ENCODE measurements at places on chromosomes 6 and 20.

GRCh38 chr6:1622851-1623768 is 13.4 kb downstream of the FOXC1 start:
- DNase-seq, result no peak

DNA sequence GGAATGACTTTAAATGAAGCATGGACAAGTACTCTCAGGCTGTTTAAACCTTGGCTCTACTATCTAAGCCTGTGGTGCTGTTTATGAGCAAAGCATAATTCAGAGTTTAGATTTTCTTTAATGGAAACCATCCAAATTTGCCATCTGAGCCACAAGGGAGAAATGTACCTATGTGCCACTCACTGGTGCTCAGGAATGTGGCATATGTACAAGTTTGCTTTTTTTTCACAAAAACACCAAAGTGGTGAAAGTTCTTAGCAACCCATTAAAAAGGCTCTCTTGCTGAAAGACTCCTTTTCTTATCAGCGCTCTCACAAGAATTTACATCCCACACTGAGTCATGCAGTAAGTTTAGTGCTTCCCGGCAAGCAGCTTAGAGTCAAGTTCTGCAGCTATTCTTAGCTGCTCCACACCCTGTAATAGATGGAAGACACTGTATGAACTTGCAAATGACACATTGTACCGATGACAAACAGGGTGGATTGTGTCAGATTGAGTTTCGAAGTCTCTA is 57.3 kb upstream of the MLIP start:
- no peak for DNase-seq

DNA sequence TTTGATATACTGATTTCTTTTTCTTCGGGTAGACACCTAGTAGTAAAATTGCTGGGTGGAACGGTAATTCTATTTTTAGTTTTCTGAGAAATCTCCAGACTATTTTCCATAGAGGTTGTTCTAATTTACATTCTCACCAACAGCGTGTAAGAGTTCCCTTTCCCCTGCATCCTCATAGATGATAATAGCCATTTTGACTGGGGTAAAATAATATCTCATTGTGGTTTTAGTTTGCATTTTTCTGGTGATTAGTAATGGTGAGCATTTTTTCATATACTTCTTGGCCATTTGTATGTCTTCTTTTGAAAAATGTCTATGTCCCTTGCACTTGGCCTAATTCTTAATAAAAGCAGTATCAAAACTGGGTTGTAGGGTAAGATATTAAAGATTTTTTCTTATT is 148.9 kb upstream of the SIM1 start:
- DNase-seq, result no peak

DNA sequence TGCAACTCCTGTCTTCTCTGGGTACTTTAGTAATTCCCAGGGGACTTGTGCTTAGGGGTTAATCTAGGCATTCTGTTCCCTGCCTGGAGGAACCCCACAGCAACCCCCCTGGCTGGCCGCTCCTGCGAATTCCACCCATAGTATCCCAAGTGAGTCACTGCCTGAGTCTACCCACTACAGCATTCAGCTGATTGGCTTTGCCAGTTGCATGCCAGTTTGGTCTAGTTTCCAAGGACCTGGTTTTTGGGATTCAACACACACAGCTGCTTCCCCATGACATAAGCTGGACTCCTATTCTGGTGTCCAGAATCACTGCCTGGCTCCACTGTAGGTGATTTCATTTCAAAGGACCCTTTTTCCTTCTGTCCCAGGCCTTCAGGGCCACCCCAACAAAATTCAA is 40.3 kb downstream of the PLCG1 start:
- DNase-seq, result no peak

DNA sequence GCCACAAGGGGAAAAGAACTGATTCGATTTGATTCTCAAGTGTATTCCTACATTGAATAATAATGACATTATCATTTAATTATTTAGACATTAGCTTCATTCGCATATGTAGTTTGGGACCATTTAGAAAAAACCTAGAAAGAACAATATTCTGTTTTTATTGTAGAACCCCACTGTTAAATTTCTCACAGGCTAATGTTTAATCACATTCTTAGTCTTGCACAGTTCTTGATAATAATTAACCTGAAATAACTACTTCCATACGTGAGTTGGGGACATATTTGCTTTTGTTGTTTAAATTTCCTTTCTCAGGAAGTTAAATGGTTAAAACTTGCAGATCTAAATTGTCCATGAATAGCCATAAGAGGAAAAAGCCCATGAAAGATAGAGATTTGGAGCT is 275.2 kb downstream of the TFAP2B start:
- no peak for DNase-seq

GRCh38 chr6:169555971-169556617 is 145.7 kb downstream of the WDR27 start:
- DNase-seq, result no peak

GRCh38 chr6:128204616-128205015 is 303.8 kb upstream of the THEMIS start:
- DNase-seq, result no peak

DNA sequence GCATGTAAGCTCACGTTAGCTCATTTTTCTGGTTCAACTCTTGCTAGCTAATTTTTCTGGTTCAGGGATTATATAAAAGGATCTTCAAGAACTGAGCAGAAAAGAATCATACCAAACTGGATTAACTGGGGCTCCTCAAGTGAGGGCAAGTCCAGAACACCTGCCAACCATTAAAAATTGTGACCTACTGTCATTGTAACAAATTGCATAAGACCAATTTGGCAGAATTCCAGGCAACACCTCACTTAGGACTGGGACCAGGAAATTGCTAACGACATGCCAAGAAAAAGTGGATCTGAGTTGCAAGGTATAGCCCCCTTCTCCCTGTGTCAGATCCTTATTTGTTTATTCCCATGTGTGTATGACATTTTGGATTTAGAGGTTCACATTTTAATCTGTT is 216.6 kb downstream of the HIVEP2 start:
- DNase-seq, result no peak

DNA sequence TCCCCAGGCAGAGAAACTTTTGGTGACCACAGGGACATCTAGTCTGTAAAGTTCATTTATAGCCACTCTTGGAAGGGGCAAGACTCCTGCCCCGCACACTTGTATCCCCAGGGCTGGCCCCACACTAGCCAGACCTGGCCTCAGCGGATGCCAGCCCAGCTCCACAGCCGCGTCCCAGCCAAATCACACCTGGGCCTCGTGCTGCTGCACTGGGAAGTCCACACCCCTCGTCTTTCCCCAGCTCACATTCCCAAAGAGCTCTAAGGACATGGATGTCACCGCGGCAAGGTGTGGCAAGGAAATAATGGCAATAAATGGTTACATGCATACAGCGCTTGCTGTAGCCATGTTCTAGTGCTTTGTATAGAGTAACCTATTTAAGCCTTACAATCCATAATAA is 8.6 kb downstream of the IP6K3 start:
- DNase-seq, result no peak

- DNase-seq, result no peak
Measured at GRCh38 chr20:37981568-37981967, 51.7 kb downstream of the TTI1 start.
